ENCODE measurements at places on chromosomes 7 and 10.

DNA sequence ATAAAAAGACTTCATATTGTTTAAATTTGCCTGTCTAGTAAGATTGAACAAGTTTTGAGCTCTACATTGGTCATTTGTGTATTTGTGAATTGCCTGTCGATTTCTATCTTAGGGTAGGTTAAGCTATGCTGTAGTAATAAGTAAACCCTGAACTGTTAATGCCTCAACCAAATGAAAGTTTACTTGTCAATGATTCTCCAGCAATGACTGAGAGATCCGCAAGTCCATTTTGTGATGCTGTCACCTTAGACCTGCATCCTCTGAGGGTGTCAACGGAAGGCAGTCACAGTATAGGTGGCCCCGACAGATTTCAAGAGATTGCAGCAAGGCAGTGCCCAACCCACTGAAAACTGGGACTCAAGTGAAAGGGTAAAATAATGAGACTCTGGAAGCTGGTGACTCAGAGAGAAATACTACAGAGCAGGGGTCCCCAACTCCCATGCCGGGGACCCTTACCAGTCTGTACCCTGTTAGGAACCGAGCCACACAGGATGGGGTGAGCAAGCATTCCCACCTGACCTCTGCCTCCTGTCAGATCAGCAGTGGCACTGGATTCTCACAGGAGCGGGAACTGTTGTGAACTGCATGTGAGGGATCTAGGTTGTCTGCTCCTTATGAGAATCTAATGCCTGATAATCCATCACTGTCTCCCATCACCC lies 10.8 kb upstream of the PHYH start:
- no peak for DNase-seq

- DNase-seq, result no peak
Observed at GRCh38 chr7:25624051-25624450, 395.8 kb upstream of the NPVF start.

DNA sequence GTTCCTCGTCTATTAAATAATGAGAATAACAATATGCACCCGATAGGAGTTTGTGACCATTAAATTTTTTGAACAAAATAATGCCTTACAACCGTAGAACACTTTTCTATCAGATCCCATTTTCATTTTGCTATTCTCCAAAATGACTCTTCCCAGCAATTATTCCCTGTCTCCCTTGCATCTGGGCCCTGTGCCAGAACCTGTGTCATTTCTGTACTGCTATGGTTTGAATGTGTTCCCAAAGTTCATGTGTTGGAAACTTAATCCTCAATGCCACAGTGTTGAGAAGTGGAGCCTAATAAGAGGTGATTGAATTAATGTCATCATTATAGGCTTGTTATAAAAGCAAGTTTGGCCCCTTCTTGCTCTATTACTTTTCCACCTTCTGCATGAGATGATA lies 33.2 kb upstream of the SMNDC1 start:
- DNase-seq, result peak; percentile 56

GRCh38 chr7:132244903-132245480 lies 331.3 kb downstream of the PLXNA4 start:
- DNase-seq, result no peak
